Liver (tissue), 10 donors: ENCODE measurements at places on chromosomes 7 and 10. TPM values are rescaled to one million over a fixed set of nuclear protein-coding genes. Genes with fewer than 3 reads are reported as not detected.

Gene GTF2IRD2
- polyA plus RNA-seq, result 22.8 TPM

Gene EBLN1
- polyA plus RNA-seq, result not detected

Gene ATOH7
- polyA plus RNA-seq, result 0.14 TPM

Gene OPALIN
- polyA plus RNA-seq, result not detected

Gene MINPP1
- 19.8 TPM for polyA plus RNA-seq

Gene DPYSL4
- 0.19 TPM for polyA plus RNA-seq

Gene ADAM8
- 2.0 TPM for polyA plus RNA-seq

Gene IL15RA
- polyA plus RNA-seq, result 10.7 TPM

Gene HK1
- 1.8 TPM for polyA plus RNA-seq

Gene LRRC17
- polyA plus RNA-seq, result 1.1 TPM

Gene MET
- 10.9 TPM for polyA plus RNA-seq

Gene PLPP4
- polyA plus RNA-seq, result 0.14 TPM

Gene PTF1A
- not detected for polyA plus RNA-seq

Gene PIP
- not detected for polyA plus RNA-seq
